CD8-positive, alpha-beta memory T cell (primary cell): ENCODE measurements at places on chromosomes 7 and 10. TPM values are rescaled to one million over a fixed set of nuclear protein-coding genes. Genes with fewer than 3 reads are reported as not detected.
A peak's percentile ranks its signal among the peaks of the same experiment; 100 is the strongest.

MCMBP gene
- 136 TPM for total RNA-seq

GRCh38 chr7:96823274-96823673 lies 113.6 kb upstream of the SEM1 start:
- no peak for DNase-seq

DNA sequence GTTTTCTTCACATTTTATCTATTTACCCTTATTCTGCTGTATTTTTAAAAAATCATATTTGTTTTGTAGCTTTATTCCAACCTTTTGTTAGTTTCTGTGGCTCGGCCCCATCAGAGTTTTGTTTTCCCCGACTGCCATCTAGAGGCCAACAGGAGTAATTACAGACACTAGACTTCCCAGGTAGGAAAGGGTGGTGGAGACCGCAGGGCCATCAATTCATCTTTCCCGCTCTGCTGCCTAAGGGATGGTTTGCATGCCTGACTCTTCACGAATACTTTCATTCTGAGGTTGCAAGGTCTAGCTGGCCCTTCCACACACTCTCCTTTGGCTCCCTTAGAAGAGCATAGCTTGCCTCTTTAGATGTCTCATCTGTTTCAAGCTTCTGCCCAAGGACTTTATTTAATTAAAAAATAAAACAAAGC lies 38.3 kb downstream of the LYZL2 start:
- peak; percentile 47 for DNase-seq

DNA sequence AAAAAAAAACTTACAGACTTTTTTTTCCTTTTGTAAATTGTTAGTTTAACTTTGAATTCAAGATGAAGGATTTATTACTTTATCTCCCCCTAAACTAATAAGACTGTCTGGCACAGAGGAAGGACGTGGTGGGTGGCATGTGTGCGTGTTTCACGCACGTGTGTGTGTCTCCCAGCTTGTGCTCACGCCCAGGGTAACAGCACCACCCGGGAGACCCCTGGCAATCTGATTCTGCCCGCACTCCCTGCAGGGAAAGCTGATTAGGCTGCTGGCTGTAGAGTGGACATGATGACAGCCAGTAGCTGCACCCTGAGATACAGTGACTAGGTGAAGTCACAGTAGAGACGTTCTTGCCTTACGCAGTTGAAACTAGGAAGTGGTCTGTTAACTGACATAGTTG lies 25.3 kb downstream of the WIPI2 start:
- DNase-seq = no peak

GRCh38 chr7:148290538-148290937 lies 300.0 kb upstream of the C7orf33 start:
- DNase-seq = no peak

KLF14 gene
- not detected for total RNA-seq

SLC16A12 gene
- total RNA-seq = not detected

GRCh38 chr7:129434675-129435318 lies 565 bp downstream of the STRIP2 start:
- no peak for DNase-seq

DNA sequence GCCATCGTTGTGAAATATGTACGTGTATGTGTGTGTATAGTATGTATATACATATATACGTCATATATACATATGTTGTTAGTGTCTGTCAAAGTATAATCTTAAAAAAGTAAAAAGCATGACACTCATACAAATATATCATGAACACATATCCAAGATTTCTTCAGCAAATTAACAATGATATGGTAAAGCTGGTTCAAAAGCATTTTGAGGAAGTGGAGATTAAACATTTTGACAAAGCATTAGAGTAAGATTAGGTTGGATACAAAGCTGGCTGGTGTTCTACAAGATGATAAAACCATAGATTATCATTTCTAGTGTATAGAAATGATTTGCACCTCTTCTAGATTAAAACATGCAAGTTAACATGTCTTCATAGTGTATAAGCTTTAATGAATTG lies 771 bp upstream of the NUDCD3 start:
- no peak for DNase-seq

DDIT4 gene
- 144 TPM for total RNA-seq

DNA sequence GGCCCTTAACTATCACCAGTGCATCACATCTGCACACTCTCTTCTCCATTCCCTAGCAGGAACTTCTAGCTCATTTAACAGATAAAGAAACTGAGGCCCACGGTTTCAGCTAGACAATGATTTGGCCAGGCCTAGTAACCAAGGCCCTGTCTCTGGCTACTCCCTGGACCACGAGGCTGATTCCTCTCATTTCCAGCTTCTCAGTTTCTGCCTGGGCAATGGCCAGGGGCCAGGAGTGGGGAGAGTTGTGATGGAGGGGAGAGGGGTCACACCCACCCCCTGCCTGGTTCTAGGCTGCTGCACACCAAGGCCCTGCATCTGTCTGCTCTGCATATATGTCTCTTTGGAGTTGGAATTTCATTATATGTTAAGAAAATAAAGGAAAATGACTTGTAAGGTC lies 13.5 kb downstream of the AQP1 start:
- no peak for DNase-seq

DNA sequence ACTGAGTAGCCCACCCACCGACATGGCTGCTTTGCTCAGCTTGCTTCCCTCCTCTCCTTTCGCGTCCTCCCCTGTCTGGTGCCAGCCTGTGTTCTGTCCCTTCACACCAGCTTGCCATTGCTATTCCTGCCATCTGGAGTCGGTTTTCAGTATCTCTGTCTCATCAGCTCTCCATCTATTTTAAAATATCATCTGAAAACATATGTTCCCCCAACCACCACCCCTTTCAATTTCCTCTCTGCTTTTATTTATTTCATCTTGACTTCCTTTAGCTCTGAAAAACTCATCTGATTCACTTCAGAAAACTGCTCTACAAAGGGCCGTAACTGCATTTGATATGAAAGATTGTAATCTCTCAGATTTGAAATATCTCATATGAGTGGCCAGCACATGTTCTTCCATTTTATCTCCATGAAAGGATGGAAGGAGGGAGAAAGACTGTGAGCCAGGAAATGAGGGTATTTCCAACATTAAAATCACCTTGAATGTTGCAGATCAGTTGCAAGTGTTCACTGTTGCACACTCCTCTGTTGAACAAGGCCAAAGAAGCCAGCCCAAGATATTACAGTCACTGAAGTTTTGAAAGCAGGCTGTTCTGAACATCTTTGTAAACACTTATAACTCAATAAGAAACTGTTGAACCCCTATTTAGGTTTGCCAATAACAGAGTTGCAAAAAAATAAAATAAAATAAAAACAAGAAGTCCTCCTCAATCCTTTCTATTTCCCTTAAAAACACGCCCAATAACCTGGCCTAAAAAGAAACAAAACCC lies 202.4 kb upstream of the NEBL start:
- no peak for DNase-seq

CDC14C gene
- not detected for total RNA-seq
